Astrocyte of the cerebellum (primary cell): ENCODE measurements at places on chromosomes 3 and 15.

DNA sequence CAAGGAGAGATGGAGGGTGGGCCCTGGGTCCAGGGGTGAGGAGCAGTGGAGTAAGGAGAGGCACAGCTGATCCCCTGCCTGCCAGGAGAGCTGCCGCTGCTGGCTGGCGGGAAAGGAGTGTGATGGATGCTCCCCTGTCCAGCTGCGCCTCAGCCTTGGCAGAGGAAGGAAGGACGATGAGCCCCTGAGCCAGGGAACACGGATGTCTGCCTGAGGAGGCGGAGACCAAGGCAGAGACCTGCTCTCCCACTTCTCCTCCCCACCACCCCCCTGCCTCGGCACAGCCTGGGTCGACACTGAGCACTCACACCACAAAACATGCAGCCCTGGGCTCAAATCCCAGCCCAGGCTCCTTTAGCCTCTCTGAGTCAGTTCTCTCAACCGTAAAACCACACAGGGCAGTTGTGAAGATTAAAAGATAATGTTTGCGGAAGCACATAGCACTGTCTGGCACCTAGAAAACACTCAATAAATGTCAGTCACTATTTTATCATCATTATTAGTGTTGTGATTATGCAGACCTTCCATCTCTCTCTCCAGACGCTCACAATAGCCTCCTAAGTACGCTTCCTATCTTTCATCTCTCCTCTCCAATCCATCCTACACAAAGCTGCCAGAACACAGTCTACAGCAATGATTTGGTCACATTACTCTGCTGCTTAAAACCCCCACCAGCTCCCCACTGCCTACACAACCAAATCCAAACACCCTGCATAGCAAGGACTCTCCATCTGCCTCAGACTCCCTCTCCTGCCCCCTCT is 52.2 kb downstream of the SEMA5B start:
- peak; percentile 64 for DNase-seq

- DNase-seq = no peak
Observed at GRCh38 chr3:116393199-116393598, 52.1 kb downstream of the LSAMP start.

DNA sequence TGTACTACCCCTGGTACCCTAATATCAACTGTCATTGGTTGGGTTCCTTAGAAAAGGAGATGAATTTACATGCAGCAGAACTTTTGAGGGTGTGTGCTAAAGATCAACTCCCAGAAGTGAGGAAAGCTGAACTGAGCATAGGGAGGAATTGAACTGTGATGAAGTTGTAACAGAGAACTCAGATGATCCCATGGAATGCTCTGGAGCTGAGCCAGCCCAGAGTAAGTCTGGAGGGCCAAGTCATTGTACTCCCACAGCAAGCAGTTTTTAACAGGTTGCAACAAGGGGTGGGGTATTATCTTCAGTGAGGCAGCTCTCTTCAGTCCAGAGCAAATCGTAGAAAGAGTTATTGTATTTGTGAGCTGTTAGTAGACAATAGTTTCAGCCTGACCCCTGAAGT is 572.3 kb downstream of the PYDC2 start:
- peak; percentile 18 for DNase-seq

GRCh38 chr15:31964586-31965307 is 65.6 kb upstream of the CHRNA7 start:
- DNase-seq = no peak

DNA sequence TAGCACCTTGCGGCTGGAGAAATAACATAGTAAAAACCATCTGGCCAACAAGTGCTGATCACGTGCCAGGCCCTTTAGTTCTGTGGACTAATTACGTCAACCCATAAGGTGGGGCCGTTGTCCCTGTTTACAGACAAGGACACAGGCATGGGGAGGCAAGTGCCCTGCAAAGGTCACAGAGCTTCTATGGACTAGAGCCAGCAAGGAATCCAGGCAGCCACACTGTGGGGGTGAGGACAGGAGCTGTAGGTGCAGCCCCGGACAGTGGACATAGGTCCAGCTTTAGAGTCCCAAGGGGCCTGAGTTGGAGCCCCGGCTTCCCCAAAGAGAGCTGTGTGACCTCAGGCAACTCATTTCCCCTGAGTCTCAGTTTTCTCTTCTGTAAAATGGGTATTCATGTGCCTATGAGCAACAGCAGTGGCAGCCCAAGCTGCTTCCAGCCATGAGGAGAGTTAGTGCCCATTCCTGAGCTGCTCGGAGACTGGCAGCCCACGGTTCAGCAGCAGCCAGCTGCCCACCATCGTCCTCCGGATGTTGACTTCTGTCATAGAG is 13.9 kb downstream of the CHST13 start:
- DNase-seq = no peak

GRCh38 chr3:130411320-130411719 is 65.8 kb downstream of the COL6A5 start:
- peak; percentile 53 for DNase-seq

- no peak for DNase-seq
Observed at GRCh38 chr3:159185443-159186050, 383.7 kb downstream of the MFSD1 start.

DNA sequence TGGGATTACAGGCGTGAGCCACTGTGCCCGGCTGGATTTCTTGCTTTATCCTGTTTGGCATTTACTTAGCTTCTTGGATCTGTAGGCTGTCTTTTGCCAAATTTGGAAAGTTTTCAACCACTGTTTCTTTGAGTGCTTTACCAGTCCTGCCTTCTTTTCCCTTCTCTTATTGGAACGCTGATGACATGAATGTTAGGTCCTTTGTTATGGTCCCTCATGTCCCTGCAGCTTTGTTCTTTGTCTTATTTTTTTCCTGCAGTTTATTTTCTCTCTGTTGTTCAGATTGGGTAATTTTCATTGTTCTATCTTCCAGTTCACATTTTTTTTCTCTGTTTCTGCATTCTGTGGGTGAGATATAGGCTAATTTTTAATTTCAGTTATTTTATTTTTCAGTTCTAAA is 25.0 kb downstream of the SH3GL3 start:
- DNase-seq = no peak

GRCh38 chr3:71652781-71653413 is 69.4 kb upstream of the FOXP1 start:
- peak; percentile 29 for DNase-seq

- no peak for DNase-seq
Observed at GRCh38 chr3:116405231-116405630, 40.1 kb downstream of the LSAMP start.

DNA sequence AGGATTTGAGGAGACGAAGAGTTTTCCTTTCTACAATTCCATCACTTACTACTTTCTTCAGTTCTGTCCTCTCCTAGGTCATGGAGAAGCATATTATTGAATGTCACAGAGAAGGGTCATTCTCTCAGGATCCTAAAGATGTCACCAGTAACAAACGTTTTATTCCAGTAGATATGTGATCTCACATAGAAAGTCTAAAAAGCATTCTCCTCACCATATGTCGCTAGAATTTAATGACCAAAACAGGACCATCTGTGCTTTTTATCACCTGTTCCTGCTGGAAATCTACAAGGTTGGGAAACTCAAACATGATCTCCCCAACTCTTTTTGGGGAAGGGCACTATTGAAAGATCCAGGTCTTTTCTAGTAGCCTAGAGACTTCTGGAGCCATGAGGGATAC is 24.0 kb upstream of the FRMD5 start:
- DNase-seq = no peak

DNA sequence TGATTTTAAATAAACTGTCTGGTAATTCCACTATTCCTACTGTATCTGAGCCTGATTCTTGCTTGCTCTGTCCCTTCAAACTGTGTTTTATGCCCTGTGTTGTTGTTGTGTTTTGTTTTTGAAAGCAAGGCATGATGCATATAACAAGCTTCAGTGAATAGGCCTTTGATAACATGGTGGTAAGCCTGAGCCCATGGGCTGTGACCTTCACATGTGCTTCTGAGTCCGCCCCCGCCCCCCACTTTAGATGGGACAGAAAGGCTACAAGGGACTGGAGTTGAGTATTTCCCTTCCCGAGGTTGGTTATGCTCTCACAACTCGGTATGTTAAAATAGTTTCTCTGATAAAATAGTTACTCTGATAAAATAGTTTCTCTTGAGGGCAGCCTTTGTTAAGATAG is 119.0 kb upstream of the WNT7A start:
- no peak for DNase-seq

DNA sequence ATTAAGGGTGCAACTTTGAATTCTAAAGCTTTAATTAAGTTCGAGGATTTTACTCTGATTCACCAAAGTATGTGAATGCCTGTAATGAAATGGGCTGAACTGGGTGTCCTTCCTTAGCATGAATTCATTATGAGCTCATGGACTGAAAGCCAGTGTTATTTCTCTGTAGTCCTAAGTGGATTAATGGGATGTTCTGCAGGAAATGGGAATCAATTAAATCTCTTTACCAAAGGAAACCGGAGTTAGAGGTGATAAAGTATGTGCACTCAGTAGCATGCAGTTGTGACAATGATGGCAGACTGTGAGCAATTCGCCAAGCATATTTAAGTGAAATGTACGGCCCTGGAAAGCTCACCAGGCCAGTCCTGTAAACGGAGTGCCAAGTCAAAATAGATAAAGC is 138.7 kb downstream of the CHL1 start:
- DNase-seq = no peak

- no peak for DNase-seq
Observed at GRCh38 chr3:133868186-133868585, 27.5 kb downstream of the RAB6B start.

GRCh38 chr3:101154401-101154800 is 161.2 kb upstream of the ABI3BP start:
- no peak for DNase-seq
